ENCODE measurements at places on chromosomes 11 and 22.

DNA sequence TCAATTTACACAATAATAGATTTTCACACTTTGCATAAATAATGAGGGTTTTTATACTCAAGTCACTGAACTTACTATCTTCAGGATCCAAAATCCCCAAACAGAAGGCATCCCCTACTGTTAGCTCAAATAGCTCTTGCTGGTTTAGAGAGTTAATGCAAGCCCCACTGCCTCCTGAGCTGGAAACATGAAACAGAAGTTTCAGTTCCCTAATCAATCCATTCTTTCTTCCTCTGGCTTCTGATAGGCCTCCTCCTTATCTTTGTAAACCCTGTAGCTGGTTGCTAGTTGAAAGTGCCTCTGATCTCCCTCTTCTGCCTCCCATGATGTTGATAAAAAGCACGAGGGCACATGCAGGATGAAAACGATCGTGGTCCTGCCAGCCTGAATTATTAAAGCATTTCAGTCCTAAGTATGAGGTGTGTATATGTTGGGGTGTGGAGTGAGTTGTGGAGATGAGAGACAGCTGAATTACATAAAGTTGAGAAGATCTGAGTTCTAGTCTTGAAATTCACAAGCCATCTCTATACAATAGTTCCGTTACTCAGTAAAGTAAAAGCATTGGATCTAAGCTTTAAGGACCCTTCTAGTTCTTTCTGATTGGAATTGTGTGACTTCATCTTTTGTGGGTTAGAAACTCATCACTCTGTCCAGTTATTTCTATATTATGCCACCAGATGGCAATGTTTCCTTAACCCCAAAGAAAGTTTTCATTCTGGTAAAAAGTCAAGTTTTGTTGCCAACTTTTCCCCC, 35.0 kb upstream of the EHF start:
- DNase-seq: peak; percentile 50

DNA sequence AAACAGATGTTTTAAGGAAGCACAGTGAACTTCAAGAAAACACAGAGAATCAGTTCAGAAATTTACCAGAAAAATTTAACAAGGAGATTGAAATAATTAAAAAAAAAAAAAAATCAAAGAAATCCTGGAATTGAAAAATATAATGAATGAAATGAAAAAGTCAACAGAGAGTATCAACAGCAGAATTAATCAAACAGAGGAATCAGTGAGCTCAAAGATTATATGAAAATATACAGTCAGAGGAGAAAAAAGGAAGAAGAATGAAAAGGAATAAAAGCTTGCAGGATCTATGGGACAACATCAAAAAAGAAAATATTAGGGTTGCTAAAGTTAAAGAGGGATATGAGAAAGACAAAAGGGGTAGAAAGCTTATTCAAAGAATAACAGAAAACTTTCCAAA, 82.3 kb downstream of the XRRA1 start:
- no peak for DNase-seq

DNA sequence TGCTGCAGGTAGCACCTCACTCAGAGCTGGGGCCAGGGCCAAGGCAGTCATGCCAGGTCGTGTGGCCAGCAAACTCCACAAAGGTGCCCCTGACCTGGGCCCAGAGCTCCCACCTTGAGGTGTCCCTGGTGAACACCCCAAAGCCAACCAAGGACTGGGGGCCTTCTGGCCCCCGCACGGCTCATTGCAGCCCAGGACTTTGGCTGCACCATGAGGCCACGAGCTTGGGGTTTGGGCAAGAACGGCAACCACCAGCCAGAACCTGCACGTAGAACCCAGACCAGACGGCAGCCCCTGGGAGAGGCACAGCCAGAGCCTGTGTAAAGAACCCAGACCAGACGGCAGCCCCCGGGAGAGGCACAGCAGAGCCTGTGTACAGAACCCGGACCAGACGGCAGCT, 7.8 kb downstream of the LRRC56 start:
- DNase-seq: no peak

GRCh38 chr11:4658629-4659445, 15.1 kb downstream of the OR51E1 start:
- no peak for DNase-seq

DNA sequence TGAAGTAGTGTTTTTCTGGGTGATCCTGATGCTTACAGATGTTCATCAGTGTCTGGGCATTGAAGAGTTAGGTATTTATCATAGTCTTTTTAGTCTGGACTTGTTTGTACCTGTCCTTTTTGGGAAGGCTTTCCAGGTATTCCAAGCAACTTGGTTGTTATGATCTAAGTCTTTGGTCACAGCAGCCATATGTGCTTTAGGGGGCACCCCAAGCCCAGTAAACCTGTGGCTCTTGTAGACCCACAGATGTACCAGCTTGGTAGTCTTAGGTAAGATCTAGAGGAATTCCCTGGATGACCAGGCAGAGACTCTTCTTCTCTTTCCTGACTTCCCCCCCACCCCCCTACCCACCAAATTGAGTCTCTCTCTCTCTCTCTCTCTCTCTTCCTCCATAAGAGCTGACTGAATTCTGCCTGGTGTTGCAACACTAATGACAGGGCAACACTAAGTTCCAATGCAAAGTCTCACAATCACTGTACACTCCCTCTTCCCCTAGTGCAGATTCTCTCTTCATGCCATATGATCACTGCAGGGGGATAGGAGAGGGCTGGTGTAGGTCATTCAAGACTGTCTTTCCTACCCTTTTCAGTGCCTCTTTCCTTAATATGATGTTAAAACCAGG, 24.5 kb upstream of the MMP8 start:
- DNase-seq: no peak

DNA sequence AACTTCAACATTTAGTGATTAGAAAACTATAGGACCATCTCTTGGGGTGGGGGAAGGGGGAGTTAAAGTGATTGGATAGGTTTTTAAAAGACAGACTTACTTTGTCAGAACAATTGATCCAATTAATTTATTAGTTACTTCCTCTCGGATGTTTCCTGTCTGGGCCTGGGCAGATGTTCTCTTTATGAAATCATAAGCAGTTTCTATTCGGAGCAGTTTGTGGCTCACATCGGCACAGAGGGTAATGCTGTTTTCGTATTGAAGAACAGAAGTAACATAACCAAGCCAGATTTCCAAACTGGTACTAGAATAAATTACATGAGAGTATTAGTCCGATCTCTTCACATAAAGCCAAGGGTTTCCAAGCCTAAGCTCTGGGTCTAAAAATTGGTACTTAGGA, 20.6 kb downstream of the PIWIL3 start:
- no peak for DNase-seq

DNA sequence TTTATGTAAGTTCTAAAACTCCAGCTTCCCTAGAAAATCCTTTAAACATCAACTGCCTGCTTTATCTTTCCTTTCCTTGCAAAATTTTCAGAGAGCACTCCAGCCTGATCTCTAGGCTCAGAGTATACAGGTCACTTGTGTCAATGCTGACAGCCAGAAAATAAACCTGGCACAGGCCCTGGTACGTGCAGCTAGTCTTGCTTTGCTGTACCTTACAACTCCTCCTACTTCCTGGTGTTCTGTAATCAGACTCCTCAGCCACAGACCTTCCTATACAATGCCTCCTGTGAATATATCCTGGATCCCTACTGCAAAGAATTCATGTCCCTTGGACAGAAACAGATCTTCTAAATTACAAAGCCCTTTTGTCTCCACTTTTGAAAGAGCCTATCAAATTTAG, 24.2 kb upstream of the TMEM123 start:
- DNase-seq: no peak

DNA sequence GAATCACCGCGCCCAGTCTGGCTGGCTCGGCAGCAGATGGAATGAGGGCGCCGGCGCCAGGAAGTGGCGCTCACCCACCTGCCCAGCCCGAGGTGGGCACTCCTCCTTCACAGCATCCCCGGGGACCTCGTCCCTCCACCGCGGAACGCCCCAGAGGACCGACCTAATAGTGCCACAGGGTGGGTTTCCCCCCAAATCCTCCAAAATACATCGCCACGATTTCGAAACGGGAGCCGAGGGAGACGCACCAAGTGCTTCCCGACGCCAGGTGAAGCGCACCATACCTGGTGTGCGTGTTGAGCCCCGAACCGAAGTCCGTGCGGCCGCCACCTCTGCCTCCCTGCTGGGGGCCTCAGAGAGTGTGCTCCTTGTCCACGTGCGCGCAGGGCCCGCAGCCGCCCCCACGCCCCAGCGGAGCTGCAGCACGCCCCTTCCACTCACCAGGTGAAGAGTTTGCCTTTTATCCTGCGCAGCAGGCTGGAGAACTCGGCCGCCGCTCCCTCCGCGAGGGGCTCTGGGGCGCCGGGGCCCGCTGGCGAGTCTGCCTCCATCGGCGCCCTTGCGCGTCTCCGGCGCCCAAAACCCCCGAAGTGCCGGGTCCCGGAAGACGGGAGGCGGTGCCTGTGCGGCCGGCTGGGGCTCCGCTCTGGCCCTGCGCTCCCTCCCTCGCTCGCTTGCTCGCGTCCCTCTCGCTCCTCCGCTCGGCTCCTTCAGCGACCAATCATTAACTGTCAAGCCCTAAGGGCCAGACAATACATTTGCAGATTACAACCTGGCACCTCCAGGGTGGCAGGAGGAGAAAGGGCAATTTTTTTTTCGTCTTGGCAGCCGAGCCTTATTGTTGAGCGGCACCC, at the start of gene SLC35F2:
Gene SLC35F2 (minus strand): TSS at position 571 of the 854 bp plus-strand sequence. CDS start 20 bp downstream, at position 551.
- peak; percentile 89 for DNase-seq

DNA sequence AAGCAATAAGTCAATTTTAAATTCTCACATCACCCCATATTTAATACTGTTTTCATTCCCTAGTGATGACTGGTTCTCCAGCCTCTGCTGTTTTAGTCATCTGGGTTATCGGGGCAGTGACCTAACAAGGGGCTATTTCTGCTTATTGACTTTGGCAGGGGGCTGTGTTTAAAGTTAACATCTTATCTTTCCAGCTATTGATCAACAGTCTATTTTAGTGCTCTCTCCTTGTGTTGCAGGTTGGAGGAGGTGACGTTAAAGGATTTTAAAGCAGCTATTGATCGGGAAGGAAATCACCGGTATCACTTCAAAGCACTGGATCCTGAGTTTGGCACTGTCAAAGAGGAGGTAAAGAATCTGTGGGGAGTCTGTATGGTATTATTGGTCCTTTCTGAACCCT, 7.7 kb upstream of the DLAT start:
- DNase-seq: no peak

GRCh38 chr11:102727890-102728289, 3.1 kb upstream of the MMP8 start:
- no peak for DNase-seq

DNA sequence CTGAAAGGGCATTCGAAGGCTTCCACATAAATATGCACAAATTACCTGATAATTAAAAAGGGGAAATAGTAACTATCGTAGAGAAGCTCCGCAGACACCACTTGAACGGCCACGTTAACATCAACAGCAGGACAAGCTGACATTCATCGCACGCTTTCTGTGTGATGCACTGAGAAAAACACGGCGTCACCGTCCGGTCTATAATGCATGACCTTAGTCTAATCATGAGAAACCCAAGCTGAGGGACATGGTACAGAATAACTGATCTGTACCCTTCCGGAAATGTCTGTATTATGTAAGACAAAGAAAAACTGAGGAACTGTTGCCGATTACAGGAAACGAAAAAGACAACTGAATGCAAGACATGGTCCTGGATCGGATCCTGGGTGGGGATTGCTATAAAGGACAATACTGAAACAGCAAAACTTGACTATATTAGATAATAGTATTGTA, 678 bp upstream of the RANGAP1 start:
- DNase-seq: no peak

DNA sequence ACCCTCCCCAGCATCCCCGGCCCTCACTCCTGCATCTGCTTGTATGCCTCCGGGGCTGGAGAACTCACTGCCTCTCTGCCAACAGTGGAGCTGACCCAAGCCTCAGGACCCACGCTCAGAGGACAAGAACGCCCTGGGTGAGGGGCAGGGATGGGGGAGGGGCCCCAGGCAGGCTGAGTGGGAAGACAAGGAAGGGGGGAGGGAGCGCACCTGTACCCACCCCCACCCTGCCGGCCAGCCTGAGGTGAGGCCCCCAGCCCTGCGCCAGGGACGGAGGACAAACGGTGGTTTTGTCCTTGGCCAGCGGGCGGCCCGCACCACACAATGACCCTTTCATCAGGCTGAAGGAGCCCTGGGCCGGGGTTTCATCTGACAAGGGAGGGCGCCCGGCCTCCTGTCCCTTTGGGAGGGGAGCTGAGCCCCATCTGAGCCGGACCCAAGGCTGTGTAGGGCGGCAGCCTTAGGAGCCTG, 10.0 kb downstream of the WNT7B start:
- DNase-seq: no peak

- DNase-seq: no peak
Observed at GRCh38 chr11:9815486-9816136, 151.7 kb downstream of the SWAP70 start.

DNA sequence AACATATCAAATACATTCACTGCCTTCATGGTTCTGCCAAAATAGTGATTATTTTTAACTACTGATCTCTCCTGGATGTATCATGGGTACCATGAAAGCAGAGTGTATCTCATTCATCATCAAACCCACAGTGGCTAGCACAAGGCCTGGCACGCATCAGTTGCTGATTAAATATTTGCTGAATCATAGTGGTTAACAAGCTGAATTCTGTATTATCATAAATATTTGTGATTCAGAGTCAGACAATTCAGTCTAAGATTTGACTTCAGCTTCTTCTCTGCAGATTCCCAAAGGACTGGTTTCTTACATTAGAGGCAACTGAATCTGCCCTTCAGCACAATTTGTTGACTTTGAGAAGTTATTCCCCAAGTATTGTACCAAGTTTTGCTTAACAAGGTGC, 715.8 kb upstream of the LRRC4C start:
- no peak for DNase-seq

GRCh38 chr11:17722000-17722643, 2.8 kb downstream of the MYOD1 start:
- DNase-seq: no peak

DNA sequence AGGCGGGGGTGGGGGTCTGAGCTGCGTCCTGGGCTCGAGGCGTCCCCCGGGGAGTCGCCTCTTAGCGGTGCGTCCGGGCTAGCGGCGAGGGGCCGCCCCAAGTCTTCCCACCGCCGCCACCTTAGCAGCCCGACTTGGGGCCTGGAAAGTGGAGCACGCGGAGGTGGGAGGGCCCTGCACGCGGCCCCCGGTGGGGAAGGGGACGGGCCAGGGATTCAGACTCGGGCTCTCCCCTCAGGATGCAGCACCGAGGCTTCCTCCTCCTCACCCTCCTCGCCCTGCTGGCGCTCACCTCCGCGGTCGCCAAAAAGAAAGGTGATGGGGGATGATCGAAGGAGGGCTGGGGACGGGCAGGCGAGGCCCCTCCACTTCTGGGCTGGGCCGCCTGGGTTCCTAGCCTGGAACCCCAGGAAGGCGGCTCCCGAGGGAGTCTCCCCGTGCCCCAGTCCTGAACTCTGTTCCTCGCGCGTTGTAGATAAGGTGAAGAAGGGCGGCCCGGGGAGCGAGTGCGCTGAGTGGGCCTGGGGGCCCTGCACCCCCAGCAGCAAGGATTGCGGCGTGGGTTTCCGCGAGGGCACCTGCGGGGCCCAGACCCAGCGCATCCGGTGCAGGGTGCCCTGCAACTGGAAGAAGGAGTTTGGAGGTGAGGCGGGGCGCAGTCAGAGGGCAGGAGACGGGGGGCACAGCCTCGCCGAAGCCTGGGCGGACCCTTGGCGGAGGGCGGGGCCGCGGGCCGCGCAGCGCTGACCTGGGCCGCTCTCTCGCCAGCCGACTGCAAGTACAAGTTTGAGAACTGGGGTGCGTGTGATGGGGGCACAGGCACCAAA, 563 bp downstream of the MDK start:
- peak; percentile 51 for DNase-seq

Data from GM10248 (cell line).